ENCODE measurements at places on chromosomes 16 and 17.

GRCh38 chr17:32117399-32117798 is 24.9 kb upstream of the RHOT1 start:
- no peak for DNase-seq

GRCh38 chr17:39894681-39895376 is 23.6 kb downstream of the GSDMB start:
- DNase-seq = no peak

- no peak for DNase-seq
Measured at GRCh38 chr16:58579587-58579986, 50.0 kb downstream of the CNOT1 start.

GRCh38 chr17:72110231-72110941 is 10.4 kb upstream of the SOX9 start:
- DNase-seq = no peak

DNA sequence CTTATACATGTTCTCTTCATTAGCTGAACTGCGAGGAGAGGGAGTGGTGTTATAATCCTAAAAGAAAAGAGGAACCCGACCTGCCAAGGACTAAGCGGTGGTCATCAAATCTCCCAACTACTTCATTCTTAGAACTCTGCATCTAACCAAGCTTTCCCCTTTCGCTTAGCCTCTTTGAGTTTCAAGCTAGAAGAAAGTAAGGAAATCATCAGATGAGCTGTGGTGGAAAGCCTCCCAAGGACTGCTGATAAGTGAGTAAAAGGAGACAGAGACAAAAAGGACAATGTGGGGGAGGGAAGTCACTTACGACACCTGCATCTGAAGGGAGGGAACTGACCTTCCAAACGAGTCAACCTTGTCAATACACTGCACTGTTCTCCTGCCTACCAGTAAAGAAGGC is 121.3 kb downstream of the TRIM37 start:
- DNase-seq = no peak

GRCh38 chr17:17537311-17538099 is 41.3 kb upstream of the RASD1 start:
- no peak for DNase-seq

- DNase-seq = no peak
Measured at GRCh38 chr17:74860229-74860871, 665 bp upstream of the GRIN2C start.

DNA sequence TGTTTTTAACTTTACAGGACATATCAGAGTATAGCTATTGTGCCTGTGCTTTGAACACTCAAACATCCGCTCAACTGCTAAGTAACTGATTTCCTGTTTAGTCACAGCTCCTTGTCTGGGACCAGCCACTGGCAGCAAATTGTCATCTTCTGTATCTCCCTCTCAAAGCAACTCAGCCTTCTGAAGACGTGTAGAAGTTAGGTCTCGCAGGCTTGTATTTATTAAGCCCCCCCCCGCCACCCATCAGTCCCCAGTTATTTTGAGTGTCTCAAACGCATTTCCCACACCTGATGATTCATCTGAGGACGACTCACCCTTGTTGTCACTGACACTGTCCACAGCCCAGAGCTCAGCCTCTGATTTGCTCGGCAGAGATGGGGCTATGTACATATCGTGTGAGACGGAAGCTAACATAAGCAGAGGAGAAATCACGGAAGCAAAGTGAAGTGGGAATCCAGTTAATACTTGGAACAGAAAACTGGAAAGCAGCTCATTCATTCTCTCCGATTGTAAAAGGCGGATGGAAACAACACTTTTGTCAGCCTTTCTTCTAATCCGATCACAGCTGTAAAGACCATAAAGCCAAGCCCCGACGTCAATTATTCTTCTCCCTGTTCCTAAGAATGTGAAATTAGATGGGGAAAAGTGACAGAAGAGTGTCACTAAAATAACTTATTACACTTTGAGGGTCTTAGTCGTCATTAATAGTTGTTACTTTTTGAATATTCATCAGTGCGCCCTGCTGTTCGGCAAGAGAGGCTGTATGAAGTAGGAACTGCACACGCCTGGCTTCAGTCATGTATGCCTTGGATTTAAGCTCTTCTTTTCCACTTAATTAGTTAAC is 64.2 kb downstream of the PITPNC1 start:
- no peak for DNase-seq

DNA sequence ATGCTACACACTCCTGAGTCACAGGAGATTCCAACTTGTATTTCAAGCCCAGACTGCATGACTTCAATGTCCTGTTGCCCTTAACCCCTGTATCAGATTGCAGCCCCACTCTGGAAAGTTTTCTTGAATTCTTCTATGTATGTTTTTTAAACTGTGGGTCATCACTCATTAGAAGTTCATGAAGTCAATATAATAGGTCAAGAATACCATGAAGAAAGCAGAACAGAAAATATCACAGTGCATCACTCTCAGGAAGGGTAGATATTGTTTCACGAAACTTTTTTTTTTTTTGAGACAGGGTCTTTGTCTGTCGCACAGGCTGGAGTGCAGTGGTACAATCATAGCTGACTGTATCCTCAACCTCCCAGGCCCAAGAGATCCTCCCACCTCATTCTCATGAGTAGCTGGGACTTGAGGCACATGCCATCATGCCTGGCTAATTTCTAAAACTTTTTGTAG is 20.5 kb downstream of the PRKCB start:
- DNase-seq = no peak

GRCh38 chr17:47776330-47777197 is 43.5 kb downstream of the TBX21 start:
- DNase-seq = peak; percentile 54

- DNase-seq = no peak
Measured at GRCh38 chr16:87025676-87026075, 291.5 kb downstream of the C16orf95 start.

GRCh38 chr17:81815646-81815986 is 11.7 kb downstream of the GCGR start:
- no peak for DNase-seq

DNA sequence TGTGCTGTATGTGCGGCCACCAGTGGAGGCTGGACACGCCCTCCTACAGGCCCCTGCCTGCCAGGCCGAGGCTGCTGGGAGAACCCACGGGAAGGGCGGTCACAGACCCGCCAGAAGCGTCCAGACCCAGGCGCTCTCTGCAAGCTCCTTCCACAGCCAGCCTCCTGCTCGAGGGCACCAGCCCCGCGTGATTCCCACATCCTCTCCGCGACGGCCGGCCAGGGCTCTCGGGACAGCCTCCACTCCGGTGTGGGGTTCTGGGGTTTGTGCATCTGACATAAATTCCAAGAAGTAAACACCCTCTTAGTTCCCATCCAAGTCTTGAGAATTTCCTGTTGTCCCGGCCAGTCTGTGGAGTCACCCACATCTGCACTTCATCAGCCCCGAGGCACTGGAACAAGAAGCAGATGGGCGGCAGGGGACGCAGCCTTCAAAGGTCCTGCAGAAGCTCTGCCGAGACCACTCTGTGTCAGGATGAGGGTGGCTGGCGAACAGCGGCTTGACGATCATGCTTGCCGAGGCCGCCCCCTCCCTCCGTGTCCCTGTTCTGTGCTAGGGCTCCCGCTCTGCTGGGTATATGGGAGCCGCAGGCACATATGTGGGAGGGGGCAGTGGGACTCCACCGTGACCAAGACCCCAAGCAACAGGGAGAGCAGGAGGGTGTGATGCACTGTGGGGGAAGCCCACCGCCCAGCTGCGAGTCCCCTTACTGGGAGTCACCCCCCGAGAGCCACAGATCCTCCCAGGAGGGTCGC is 2.4 kb upstream of the TMEM204 start:
- no peak for DNase-seq

DNA sequence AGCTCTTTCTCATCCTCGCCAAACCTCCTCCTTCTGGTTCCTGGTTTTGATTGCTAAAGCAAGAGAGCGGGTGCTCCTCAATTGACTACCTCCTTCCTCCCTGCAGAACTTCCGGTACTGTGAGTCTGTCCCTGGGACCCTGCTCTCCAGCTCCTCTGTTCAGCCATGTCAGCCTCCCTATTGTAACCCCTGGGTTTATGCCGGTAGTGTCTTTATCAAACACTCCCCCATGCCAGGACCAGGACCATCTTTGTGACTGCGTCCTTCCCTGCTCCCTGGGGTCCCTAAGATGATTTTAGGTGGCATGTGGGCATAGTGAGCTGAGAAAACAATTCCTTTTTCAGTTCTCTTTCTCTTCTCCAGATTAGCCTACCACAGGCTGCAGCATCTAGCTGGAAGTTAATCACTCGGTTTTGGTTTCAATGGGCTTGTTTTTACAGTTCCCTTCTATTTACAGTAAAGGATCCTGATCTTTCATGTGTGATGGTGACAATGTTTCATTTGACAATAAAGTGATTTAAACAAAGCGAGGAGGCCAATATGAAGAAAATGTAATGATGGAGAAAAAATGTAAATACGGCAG is 27.7 kb upstream of the IL21R start:
- no peak for DNase-seq

DNA sequence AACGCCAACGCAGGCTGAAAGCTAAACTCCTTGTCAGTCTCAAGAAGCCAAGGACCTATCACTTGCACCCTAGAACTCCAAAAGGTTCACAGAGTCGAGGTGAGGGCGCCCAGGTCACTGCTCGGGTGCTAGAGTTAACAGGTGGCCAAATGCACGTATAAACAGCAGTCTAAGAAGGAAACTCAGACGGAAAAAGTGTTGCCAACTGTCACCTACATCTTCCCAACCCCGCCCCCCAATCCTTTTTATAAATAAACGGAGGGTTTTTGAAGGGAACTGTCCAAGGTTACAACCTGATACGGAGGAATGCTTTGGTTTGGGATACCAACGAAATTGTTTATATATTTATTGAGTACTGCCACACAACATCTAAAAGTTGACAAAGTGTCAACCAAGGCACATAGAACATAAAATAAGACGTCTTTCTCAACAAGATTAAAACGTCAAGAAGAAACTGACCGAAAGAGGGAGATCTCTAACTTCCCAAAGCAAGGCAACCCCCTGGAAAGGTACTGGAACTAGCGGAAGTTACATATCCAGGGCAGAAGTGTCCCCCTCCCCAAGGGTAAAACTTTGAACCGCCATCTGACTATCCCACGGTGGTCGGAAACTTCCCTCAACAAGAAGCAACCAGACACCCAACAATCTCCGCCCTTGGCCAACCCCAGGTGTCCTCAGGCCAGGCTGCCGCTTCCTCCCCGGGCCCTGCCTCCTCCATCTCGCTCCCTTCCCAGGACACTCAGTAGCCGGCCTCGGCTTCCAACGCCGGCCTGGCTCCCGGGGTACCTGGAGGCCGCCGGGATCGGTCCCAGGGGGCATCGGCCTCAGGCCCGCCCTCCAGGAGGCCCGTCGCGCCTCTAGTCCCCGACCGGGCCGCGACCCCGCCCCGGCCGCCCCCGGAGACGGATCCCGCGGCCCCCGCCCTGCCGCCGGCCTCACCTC is 982 bp downstream of the SPAG9 start:
- peak; percentile 66 for DNase-seq

DNA sequence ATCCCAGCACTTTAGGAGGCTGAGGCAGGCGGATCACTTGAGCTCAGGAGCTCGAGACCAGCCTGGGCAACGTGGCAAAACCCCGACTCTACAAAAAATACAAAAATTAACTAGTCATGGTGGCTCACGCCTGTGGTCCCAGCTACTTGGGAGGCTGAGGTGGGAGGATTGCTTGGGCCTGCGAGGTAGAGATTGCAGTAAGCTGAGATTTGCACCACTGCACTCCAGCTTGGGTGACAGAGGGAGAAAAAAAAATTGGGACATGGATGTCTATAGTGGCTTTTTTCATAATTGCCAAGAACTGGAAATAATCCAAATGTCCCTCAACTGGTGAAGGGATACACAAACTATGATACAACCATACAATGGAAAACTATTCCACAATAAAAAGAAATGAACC is 28.6 kb downstream of the OSBPL7 start:
- no peak for DNase-seq

GRCh38 chr17:59141860-59142259 is 13.1 kb downstream of the SKA2 start:
- DNase-seq = no peak

- DNase-seq = peak; percentile 75
Measured at GRCh38 chr17:67689534-67690177, 28.1 kb upstream of the NOL11 start.

- DNase-seq = no peak
Measured at GRCh38 chr17:75703191-75703590, 18.1 kb upstream of the ITGB4 start.

GRCh38 chr16:14958970-14959369 is 15.9 kb upstream of the PDXDC1 start:
- peak; percentile 19 for DNase-seq

GRCh38 chr17:31381165-31381668 is 10.3 kb upstream of the RAB11FIP4 start:
- no peak for DNase-seq

GRCh38 chr16:61146429-61146828 is 889.8 kb downstream of the CDH8 start:
- no peak for DNase-seq

GRCh38 chr17:63641692-63642448 is 19.7 kb downstream of the MAP3K3 start:
- no peak for DNase-seq

GRCh38 chr17:51585514-51586104 is 325.3 kb downstream of the UTP18 start:
- DNase-seq = no peak

DNA sequence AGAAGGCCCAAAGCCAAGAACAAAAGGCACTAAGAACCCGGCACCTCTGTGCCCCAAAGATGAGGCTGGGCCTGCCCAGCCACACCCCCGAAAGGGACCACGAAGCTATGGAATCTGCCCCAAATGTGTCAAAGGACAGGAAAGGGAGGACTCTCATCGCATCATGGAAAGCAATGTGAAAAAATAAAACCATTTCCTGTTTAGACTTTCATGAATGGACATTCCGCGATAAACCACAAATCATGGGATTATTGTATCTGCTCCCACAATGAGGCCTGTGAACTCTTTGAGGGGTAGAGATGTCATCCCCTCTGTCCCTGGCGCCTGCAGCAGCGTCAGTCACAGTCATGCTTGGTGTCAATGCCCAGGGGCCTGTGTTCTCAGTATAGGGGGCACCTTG is 135.0 kb downstream of the COPRS start:
- no peak for DNase-seq

DNA sequence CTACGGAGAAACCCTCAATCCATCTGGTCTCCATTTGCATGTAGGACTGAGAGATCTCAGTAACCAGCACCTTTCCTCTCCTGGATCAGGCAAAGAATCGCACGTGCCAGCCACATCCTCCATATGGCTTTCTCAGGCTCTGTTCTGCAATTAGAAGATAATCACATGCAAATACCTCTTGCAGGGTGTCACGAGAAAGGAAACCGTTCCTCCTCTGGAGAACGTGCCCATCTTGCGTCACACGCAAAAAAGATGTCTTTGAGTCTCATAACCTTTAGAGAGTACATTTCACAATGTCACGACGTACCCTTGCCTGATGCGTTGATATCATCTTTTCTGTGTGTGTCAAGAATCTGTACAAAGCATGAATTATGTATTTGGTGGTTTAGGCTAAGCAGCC is 36.2 kb upstream of the DNAH17 start:
- DNase-seq = no peak

- no peak for DNase-seq
Measured at GRCh38 chr17:29148257-29148789, 31.9 kb downstream of the MYO18A start.

DNA sequence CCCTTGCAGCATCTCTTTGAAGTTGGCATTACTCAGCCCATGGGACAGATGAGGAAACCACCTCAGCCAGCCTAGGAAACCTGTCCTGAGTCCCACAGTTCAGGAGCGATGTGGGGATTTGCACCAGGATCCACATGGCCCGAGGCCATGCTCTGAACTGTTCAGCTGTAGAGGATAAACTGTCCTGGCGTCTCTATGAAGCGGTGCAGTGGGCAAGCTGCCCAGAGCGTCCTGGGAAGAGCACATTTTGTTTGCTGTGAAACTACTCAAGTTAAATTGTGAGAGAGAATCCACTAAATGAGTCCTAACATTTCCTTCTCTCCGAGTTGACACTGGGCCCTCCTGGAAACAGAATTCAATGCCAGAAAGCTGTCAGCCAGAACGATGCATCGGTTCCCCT is 276.6 kb upstream of the TNRC6C start:
- DNase-seq = no peak
